Activated naive CD8-positive, alpha-beta T cell treated with anti-CD3 and anti-CD28 coated beads, Interleukin-2, amount 50 U/mL, for 24 hours (primary cell): ENCODE measurements at places on chromosomes 5 and 9.

- DNase-seq = no peak
Observed at GRCh38 chr9:93236541-93237206, 52.7 kb downstream of the WNK2 start.

GRCh38 chr5:9335269-9335668 is 210.6 kb downstream of the SEMA5A start:
- DNase-seq = no peak

DNA sequence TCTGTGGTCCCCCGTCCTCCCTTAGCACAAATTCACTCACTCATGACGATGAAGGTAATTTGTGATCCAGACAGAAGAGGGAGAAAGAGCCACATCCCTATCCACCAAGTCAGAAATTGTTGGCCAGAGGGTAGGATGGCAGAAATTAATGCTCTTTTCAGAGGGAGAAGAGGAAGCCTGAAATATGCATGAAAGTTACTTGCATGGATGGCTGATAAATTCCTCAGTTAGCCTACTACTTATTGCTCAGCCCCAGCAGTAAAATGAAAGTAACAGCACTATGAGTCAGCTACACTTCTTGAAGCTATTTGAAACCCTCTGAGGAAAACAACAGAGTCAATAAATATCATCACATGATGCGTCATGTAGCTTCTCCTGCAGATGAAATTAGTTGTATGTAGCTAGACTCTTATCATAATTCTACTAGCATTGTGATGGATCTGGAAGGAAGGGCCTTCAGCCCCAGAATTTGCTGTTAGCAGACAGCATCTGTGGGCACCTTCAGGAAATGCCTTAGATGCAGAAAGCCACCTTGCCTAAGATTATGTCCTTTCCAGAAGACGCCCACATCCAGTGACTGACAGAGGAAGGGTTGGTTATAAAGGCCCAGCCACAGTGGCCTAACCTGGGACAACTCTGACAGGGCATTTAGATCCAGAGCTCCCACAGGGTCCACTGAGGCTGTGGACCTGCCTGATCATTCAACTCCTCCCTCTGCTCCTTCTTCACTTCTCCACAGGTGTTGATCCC is 81.2 kb upstream of the CCDC112 start:
- DNase-seq = no peak

DNA sequence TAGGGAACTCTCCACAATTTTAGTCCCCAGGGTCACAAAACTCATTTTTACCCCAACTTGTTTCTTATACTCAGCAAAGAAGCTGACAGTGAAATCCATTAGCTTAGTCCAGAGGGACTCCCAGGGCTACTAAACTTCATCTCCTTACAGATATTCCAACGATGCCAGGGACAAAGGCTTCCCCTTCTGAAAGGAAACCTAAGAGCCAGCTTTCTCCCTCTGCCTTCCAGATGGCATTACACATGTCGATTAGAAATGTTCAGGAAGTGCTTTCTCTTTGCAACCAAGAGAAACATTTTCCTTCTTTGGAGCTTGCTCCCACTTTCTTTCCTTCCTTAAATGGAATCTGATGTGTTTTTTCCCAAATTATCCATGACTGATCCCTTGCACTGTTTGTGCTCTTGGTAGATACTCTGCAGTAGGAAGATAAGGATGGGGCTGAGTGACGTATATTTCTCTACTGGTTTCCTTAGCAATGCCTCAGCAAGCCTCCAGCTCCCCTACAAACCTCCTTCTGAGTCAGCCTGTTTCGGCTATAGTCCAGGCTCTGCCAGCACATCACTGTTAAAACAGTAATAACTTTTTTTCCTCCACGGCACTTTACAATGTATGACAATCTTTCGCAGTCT is 43.0 kb upstream of the HTR4 start:
- DNase-seq = no peak

- DNase-seq = no peak
Observed at GRCh38 chr5:53971551-53971950, 338.8 kb downstream of the ARL15 start.

DNA sequence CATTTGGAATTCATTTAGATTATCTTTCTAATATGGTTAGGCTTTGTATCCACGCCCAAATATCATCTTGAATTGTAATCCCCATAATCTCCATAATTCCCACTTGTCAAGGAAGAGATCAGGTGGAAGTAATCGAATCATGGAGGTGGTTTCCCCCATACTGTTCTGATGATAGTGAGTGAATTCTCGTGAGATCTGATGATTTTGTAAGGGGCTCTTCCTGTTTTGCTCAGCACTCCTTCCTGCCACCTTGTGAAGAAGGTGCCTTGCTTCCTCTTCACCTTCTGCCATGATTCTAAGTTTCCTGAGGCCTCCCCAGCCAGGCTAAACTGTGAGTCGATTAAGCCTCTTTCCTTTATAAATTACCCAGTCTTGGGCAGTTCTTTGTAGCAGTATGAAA is 527.5 kb upstream of the ARRDC3 start:
- DNase-seq = no peak
